ENCODE measurements at places on chromosomes 13 and 19.

- DNase-seq, result peak; percentile 22
Observed at GRCh38 chr19:34365463-34366401, 736 bp downstream of the GPI start.

GRCh38 chr13:43776006-43776405 is 10.8 kb downstream of the ENOX1 start:
- DNase-seq, result no peak

GRCh38 chr13:94286581-94286980 is 192.9 kb downstream of the DCT start:
- no peak for DNase-seq

DNA sequence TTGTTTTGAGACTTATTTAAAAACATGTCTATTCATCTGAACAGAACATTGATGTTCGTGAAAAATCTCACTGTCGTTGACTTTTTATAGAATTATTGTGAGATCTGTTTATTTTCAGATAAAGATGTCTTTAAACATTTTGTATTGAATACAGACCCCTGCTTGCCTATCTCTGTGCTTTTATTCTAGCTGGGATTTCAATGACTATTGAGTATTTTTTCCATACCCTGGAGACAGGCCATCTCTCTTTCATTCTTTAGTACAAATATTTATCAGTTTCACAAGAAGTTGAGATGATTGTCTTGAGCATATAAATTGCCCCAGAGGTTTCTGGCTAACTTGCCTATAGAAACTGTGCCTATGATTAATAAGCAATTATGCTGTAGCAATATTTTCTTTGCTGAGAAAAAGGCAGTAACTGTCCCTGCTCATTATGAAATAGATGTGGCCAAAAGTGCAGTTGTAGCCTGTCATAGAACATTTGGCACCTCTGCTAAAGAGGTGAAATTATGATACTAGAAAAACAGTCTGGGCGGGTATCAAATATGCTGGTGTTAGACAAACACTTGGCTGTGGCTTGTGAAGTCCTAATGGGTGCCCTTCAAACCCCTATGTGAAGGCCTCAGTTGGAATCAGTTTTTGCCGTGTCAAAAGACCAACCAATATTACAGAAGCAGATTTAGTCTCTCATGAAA is 360.6 kb downstream of the HS6ST3 start:
- DNase-seq, result no peak

GRCh38 chr13:100789481-100789880 is 114.9 kb upstream of the TMTC4 start:
- no peak for DNase-seq

GRCh38 chr13:96252903-96253302 is 163.0 kb downstream of the HS6ST3 start:
- DNase-seq, result no peak

DNA sequence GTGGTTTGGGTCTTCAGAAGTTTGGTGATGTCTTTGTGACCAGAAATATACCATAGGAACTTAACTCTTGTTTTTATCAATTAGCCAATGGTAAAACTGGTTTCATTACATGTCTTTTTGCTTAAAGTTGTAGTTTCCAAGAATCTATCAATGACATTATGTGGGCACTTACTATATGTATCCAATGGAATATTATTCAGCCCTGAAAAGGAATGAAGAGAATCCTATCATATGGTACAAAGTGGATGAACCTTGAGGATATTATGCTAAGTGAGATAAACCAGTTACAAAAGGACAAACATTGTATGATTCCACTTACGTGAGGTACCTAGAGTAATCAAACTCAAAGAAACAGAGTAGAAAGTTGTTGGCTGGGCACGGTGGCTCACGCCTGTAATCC is 26.4 kb downstream of the RCBTB1 start:
- no peak for DNase-seq

- no peak for DNase-seq
Observed at GRCh38 chr13:46572752-46573431, 19.9 kb downstream of the LRCH1 start.

DNA sequence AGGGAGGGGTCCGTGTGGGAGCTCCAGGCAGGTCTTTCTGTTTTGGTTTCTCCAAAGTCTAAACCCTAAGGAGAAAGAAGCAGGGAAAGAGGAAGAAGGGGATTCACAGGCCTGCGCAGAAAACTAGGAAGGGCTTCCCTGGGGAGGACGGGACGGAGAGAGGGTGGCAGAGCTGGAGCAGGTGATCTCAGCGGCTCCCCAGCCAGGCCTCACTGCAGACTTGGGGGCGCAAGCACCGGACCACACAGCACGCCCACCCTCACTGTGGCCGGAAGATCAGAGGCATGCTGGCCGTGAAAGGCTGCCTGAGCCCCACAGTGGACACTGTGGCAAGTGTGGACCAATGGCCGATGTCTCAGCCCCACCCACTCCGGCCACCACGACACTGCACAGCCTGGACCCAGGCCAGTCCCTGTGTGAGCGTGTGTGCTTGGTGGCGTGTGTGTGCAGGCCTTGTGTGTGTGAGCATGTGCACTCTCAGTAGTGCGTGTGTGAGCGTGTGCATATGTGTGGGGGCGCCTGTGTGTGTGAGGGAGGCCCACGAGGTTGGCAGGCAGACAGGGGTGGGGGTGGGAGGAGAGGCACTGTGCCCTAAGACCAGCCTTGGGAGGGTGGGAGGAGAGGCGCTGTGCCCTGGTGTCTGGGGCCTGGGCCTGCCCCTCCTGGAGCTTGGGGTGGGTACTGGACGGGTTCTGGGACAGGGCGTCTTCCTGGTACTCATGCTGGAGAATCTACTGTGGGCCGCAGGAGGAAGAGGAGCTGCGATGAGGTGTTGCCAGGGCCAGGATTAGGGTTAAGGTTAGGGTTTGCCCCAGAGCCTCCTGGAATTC is 15.4 kb upstream of the TMEM255B start:
- DNase-seq, result no peak

- no peak for DNase-seq
Observed at GRCh38 chr13:23789576-23790346, 99.4 kb downstream of the MIPEP start.

DNA sequence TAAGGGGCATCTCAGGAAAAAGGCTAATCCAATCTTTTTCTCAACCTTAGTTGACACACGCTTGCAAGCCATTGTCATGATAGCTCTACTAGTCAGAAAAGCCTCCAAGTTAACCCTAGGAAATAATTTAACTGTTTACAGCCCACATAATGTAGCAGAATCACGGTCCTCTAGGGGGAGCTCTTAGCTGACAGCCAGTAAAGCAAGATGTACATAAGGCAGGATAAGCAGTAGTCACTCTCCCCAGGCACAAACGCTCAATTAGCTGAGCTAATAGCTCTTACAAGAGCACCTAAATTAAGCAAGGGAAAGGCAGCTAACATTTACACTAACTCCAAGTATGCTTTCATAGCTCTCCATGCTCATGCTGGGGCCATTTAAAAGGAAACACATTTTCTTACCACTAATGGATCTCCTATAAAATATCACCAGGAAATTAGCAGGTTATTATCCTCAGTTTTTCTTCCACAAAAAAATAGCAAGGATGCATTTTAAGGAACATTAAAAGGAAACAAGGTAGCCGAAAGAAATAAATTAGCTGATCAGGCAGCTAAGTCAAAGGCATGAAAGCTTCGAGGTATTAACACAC is 33.7 kb upstream of the ZSCAN5A start:
- DNase-seq, result peak; percentile 38

GRCh38 chr13:91135968-91136367 is 211.5 kb upstream of the MIR17HG start:
- DNase-seq, result no peak

DNA sequence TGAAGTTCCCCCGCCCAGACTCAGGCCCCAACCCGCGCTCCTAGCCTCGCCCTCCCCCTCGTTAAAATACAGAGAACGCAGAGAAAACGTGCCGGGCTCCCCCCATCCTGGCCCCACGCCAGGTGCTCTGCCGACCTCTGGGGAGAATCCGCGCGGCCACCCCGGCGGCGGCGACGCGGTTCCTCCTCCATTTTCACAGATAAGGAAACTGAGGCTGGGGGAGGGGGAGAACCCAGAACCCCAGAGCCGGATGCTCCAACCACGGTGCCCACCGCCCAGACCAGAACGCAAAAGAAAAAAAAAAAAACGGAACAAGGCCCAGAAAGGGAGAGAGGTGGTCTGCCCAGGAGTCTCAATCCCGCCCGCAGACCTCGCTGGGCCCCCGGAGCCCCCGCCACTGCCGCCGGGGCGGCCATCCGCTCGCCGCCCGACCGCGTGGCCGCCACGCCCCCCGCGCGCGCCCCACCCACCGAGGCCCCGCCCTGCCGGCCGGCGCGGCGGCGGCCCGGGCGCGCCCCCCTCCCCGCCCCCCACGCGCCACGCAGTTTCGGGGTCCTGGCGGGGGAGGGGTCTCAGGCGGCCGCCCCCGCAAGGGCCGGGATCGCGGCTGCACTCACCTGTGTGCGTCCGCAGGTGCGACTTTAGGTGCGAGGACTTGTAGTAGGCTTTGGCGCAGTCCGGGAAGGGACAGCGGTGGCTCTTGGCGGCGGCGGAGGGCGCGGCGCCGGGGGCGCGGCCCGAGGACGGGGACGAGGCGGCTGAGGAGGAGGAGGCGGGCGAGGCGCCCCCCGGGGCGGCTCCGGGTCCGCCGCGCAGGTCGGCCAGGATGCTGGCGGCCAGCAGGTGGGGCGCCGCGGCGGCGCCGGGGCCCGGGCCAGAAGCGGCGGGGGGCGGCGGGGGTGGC is 703 bp downstream of the KLF16 start:
- peak; percentile 74 for DNase-seq
